ENCODE measurements at places on chromosomes 3 and 15.

- DNase-seq: no peak
Observed at GRCh38 chr3:27340534-27340933, 28.6 kb downstream of the NEK10 start.

DNA sequence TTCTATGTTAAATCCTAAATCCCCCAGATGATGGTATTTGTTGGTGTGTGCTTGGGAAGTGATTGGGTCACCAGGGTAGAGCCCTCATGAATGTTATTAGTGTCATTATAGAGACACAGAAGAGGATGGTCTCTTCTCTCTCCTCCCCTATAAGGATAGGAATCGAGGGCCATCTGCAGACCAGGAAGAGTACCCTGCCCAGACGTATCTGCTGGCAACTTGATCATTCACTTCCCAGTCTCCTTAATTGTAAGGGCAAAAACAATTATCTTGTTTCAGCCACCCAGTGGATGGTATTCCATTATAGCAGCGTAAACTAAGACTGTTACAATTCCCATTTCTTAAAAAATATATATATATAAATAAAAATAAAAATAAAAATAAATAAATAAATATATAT, 892.2 kb downstream of the SI start:
- DNase-seq: no peak

DNA sequence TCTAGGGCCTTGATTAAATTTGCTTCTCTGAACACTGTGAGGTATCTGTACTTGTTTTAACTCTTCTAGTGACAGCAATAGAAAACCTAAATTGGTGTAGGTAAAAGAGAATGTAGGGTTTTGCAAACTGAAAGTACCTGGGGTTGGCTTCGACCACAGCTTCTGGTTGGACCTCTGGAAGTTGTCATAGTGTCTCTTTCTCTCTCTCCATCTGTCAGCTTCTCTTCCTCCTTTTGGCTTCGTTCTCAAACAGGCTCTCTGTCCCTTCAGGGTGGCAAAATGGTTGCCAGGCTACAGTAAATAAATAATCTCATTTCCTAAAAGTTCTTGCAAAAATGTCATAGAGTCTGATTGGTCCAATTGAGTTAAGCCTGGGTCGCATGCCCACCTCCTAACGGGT, 149.3 kb upstream of the CTDSPL start:
- DNase-seq: no peak

GRCh38 chr3:76310089-76310488, 524.7 kb upstream of the ZNF717 start:
- no peak for DNase-seq

DNA sequence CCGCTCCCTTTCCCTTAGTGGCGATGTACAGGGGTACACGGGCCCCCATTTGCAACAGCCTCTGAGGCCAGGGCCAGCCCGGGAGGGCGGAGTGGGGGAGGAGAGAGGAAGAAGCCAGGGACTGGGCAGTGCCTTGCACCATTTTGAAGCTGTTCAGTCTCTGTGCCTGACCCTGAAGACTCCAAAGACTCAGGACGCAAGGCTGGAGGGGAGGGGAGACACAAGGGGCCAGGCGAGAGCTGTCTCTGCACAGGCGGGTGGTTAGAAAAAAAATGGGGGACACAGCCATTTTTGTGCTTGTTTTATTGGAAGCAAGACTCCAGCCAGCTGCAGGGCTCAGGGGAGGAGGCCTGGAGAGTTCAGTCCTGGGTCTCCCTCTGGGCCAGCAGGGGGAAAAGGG, 1.6 kb downstream of the RPP25 start:
- DNase-seq: no peak

- no peak for DNase-seq
Observed at GRCh38 chr3:113275258-113275556, 63.9 kb downstream of the BOC start.

DNA sequence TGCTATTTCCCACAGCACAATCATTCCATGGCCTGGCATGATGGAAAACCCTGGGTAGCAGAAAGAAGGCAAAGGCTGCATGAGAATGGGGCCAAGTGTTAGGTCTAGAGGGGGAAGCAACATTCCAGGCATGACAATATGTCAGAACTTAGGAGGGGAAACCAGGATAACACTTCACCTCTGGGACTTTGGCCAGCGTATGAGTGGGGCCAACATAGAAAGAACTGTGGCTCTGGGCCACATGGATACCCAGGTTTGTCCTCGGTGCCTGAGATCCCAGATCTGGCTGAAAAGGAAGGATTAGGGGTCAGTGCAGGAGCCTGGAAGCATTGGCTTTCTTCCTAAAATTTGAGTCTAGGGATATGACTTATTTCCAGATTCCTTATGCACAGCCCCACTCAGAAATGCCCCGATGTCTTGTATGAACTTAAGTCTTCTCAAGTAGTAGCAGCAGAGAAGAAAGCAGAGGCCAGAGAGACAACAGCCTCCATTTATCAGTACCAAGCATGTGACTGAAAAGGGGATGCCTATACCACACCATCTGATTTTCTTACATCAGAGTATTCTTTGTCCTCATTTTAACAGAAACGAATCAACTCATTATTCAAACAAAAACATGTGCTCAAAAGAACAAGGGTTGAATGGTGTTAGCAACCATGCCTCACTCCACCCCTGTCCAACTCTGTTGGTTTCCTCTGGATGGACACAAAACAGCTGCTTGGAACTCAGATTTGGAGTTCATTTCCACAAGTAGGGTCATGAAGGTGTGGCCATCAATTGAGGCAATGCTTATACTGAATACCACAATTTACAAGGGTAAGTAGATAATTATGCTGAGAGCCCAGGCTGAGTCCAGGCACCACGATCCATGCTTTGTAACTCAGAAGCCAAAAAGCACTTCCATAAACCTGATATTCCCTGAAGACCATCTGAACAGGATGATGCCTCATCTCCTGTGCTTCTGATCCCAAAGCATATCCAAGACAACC, 43.7 kb upstream of the NDUFB4 start:
- no peak for DNase-seq

GRCh38 chr3:143427631-143428030, 308.1 kb downstream of the CHST2 start:
- no peak for DNase-seq

- DNase-seq: no peak
Observed at GRCh38 chr3:164526250-164526649, 552.0 kb downstream of the SI start.

DNA sequence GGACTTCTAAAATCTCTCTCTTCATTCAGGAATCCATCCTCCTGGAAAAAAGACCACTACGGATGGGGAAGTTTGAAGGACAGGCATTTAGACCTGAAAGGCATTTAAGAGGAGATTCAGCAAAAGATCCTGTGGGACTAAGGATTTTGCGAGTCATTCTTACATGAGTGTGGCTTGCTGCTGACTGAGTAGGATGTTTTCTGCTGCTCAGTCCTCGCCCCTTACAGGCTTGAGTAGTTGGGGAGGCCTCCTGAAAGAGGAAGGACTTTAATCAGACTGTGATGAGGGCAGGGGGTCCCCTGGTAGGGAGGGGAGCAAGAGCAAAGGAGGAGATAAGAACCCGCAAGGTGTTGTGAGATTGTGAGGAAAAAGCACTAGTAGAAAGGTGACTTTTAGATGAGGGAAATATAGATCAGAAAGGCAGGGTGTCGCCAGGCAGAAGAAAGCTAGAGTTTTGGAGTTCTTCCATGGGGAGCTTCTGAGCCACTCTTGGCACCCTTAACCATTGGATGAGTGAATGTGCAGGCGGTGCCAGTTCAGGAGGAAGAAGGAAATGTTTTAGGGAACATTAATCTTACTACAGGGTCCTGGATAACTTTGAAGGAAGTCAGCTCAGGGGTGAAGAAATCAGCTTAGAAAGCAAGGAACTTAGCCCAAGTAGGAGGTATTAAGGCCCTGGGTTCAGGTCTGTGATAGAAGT, 171.1 kb downstream of the RORA start:
- no peak for DNase-seq

DNA sequence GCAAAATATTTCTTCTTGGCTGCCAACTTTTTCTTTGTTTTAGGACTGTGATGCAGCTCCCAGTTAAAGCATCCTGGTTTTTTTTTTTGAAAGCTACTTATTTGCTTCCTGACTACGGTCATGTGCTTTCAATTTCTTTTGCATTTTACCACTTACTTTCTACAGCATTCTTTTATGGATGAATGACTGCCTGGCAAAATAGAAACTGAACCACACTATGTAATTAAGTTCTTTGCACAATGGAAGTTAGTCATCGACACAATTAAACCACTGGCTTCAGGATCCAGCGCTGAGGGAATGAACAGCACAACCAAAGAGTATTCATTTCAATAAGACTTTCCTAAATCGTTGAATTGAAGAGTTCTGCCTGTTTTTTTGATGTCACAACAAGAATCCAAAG, 82.2 kb upstream of the EPHA3 start:
- peak; percentile 75 for DNase-seq

DNA sequence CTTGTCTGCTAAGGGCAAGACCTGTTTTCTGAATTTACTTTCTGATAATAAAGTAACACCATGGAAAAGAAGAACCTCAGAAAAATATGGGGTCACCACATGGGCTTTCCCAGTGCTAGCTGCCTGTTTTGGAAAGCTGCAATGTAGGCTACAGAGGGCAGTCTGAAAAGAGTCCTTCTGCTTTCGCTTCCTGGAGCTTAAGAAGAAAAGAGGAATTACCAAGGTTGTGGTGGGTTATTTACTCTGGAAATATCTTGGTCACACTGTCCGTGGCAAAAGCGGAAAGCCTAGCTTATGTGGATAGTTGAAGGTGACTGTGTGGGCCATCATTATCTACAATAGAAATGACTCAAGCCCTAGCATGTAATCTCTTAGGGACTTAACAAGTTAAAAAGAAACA, 31.7 kb upstream of the IP6K2 start:
- no peak for DNase-seq

- DNase-seq: no peak
Observed at GRCh38 chr3:150639262-150639661, 36.1 kb downstream of the SELENOT start.

- DNase-seq: no peak
Observed at GRCh38 chr15:92819278-92820235, 80.6 kb upstream of the CHD2 start.

- DNase-seq: peak; percentile 64
Observed at GRCh38 chr15:61834076-61834697, 226.1 kb downstream of the VPS13C start.

- peak; percentile 85 for DNase-seq
Observed at GRCh38 chr3:12436514-12437220, 47.6 kb upstream of the TSEN2 start.

GRCh38 chr3:138455801-138456716, 21.6 kb downstream of the ESYT3 start:
- no peak for DNase-seq

- DNase-seq: no peak
Observed at GRCh38 chr15:70710714-70711113, 52.6 kb downstream of the UACA start.

DNA sequence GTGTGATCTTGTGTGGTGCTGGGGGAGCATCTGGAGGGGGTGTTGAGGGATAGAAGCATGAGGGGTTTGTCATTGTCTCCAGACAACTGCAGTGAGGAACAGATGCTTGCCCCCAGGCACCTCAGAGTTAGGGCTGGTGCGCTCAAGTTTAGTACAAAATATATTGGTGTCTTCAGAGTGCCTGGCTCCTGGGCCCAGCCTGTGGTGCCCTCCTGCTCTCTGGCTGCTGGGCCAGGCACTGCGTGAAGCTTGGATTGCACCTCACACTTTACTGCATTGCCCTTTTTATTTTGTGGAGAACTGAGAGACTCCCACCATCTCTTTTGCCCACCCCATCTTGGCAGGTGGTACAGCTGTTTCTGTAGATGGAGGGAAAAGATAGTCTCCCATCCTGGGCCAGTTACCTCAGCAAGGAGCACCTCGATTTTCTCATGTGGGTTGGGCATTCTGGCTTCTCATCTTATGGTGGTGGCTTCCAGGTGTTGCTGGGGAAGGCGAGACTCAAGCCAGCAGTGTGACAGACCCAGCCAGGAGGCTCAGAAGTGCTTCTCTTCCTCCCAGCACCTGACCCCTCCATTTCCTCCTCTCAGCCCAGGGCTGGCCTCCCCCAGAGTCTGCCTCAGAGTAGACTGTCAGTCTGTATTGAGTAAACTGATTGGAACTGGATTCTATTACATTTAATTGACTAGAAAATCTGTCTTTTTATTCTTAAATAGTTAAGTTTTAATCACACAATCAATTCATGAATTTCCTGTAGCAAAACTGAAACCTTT, 140.5 kb downstream of the DNAJB8 start:
- DNase-seq: no peak

DNA sequence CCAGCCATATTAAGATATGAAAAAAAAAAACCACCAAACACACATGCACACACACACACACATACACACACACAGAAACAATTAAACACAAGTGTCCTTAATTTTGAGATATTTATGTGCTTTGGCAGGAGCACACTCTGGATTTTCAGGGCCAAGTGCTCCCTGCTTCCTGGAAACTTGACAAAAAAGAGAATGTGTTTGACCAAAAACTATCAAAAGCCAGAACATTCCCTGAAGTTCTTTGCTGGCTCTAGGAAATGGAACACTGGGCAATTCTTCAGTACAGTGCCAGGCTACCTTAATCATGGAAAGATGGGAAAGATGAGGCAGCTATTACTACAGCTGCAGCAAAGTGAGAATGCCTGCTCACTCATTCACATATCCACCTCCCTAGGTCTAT, 44.6 kb downstream of the P3H2 start:
- DNase-seq: no peak

- no peak for DNase-seq
Observed at GRCh38 chr3:123724306-123724705, 139.5 kb upstream of the HACD2 start.

DNA sequence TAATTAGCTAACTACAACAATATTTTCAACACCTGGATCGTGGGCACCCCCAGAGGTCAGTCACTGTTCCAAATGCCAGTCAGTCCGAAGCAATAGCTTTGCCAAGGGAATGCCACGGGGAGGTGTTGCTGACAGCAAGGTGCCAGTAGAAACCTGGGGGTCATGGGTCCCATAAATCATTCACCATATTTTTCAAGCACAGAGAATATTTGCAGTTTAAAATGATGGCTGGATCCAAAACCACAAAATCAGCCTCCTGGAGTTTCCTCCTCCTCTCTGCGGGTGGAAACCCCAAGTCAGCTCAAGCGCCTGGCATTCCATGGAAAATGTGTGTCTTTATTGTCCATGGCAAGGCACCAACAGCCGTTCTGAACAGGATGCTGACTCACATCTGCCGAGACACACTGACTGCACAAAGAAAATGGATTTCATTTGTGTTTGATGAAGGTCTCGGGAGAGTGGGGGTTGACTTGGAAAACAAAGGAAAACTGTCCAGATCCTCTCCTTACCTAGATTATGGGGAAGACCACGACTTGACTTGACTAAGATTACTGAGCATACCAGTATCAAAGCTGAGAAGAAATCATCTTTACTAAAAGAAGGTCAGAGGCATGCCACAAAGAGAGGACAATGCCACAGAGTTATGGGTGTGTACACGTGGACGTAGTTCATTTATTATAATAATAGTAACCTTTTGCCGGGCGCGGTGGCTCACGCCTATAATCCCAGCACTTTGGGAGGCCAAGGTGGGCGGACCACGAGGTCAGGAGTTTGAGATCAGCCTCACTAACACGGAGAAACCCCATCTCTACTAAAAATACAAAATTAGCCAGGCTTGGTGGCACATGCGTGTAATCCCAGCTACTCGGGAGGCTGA, 26.4 kb downstream of the ANXA2 start:
- DNase-seq: peak; percentile 100

- DNase-seq: no peak
Observed at GRCh38 chr3:148005456-148005855, 596.3 kb downstream of the ZIC1 start.

- DNase-seq: no peak
Observed at GRCh38 chr3:20769430-20769829, 583.4 kb upstream of the SGO1 start.

GRCh38 chr3:64462203-64462602, 225.6 kb downstream of the ADAMTS9 start:
- peak; percentile 75 for DNase-seq

GRCh38 chr3:33629219-33629618, 88.8 kb downstream of the CLASP2 start:
- DNase-seq: no peak
